ENCODE measurements at places on chromosomes 1 and 21. TPM values are rescaled to one million over a fixed set of nuclear protein-coding genes. Genes with fewer than 3 reads are reported as not detected.
A peak's percentile ranks its signal among the peaks of the same experiment; 100 is the strongest.

The DPH5 gene
- polyA plus RNA-seq, result 48.9 TPM

The VPS26C gene
- 43.2 TPM for polyA plus RNA-seq

The CFHR4 gene
- not detected for polyA plus RNA-seq

The CSF3R gene
- polyA plus RNA-seq, result 4.1 TPM

The S100A5 gene
- polyA plus RNA-seq, result 0.76 TPM

The OR10Z1 gene
- polyA plus RNA-seq, result 0.10 TPM

The LCA5L gene
- polyA plus RNA-seq, result 6.3 TPM

The F3 gene
- 44.9 TPM for polyA plus RNA-seq

The PPIAL4G gene
- 0.08 TPM for polyA plus RNA-seq

The MCOLN3 gene
- polyA plus RNA-seq, result 6.0 TPM

- DNase-seq, result no peak
These were observed 109.9 kb downstream of the KIAA0319L start for GRCh38 chr1:35447278-35447677.

GRCh38 chr21:44947111-44947929 lies 7.5 kb downstream of the SLX9 start:
- DNase-seq, result no peak

DNA sequence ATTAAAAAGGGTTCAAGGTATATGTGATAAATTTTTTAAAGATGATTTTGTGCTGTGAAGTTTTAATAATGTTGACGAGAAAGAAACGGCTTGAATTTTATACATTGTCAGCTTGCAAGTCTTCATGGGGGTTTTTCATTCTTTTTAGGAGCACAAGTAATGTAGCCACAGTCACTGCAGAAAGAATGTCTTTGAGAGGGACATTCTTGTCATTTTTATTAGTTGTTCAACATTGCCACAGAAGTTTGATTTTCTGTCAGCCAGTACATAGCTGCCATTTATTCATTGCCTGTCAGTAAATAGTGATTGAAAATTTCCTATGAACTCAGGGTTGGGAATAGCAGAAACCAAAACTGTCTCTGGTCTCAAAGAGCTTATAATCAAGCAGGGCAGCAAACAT lies 156.3 kb downstream of the DHRS3 start:
- DNase-seq, result no peak

- no peak for DNase-seq
These were observed 16.3 kb downstream of the LYPLAL1 start for GRCh38 chr1:219189952-219190351.

DNA sequence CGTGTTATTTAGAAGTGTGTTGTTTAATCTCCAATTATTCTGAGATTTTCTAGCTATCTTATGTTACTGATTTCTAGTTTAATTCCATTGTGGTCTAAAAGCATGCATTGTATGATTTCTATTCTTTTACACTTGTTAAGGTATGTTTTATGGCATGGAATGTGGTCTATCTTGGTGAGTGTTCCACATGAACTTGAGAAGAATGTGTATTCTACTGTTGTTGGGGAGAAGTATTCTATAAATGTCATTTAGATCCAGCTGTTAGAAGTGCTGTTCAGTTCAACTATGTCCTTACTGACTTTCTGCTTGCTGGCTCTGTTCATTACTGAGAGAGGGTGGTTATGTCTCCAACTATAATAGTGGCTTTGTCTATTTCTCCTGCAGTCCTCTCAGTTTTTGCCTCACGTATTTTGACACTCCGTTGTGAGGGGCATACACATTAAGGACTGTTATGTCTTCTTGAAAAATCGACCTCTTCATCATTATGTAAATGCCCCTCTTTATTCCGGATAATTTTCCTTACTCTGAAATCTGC lies 12.0 kb upstream of the PLA2G5 start:
- no peak for DNase-seq

DNA sequence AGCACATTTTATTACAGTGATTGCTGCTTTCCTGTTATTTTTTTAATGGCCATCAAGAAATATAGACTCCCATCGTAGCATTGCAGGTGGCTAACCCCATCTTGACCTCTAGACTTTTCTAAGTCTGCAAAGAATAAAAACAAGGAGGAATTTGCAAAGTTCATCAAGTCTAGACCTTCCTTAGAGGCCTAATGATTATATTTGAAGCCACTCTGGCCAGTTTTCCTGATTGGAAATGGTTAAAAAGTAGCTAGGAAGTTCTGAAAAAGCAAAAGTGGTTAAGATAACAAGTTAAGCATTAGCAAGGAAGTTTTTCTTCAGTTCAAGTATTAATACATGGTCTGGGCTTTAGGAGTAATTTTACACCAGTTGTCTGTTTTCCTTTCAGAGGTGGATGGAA lies 16.7 kb upstream of the KCNJ15 start:
- DNase-seq, result no peak

GRCh38 chr1:205739348-205740160 lies 10.4 kb downstream of the NUCKS1 start:
- DNase-seq, result no peak

DNA sequence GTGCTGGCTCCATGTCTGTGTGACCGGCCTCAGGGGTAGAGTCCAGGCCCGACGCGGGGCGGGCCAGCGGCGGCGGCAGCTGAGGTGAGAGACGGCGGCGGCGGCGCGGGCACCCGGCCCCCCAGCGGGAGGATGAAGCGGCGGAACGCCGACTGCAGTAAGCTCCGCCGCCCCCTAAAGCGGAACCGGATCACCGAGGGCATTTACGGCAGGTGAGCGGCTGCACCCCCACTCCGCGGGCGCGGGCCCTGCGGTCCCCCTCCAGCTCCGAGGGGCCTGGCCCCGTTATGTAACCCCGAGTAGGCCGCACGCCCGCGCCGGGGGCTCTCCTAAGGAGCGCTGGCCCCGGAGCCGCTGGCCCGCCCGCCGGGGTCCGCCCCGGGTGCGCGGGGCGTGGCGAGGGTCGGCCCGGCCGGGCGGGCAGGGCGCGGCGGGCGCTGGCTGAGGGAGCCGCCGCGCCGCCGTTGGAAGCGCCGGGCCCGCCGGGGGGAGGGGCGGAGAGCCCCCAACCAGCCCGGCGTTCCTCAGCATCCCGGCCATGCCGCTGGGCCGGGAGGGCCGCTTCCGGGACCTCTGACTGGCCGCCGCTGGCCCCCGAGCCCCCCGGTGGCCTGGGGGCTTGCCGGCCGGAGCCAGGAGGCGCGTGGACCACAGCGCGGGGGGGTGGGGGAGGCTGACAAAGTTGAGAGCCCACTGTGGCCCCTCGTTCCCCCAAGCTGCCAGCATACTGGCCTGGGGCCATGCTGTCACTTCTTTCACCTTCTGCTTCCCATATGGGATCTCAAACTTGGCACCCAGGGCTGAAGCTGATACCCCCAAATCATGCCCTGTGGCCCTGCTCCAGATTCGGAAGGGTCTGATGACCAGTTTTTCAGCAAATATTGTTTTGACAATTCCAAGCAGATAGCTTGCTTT lies 527 bp downstream of the MACO1 start:
- no peak for DNase-seq

GRCh38 chr1:219350172-219350931 lies 176.7 kb downstream of the LYPLAL1 start:
- no peak for DNase-seq

DNA sequence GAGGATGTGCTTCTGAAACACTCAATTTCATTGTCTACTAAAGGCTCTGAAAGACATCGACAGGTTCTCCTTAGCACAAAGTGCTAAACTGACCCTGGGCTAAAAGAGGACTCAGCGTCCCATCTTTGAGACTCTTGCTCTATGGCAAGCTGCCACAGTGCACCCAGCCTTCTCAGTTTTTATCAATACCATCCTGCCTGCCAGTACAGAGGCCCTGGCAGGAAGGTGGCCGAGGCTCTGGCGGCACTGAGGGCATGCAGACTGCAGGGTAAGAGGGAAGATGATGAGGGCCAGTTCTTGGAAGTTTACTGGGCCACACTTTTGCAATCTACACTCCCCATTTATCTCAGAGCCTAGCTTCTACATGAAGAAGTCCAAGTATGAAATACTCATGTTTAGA lies 5.3 kb downstream of the OLFML2B start:
- DNase-seq, result no peak

DNA sequence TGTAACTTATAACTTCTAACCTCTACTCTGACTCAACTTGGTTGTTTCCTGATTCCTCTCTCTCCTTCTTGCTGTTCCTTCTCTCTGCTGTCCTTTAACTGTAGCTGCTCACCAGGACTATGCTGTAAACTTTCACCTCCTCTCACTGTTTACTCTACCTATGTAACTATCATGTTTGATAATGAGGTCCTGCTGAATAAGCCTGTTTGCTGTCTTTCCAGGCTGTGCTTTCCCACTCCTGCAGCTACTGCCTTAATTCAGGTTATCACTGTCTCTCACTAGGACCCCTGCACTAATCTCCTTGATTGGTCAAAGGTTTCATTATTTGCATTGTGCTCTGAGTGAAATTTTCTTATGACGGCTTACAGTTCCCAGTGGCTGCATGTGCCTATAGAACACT lies 633.9 kb upstream of the PTBP2 start:
- no peak for DNase-seq

- no peak for DNase-seq
These were observed 6.2 kb upstream of the ZRANB2 start for GRCh38 chr1:71087060-71087459.

DNA sequence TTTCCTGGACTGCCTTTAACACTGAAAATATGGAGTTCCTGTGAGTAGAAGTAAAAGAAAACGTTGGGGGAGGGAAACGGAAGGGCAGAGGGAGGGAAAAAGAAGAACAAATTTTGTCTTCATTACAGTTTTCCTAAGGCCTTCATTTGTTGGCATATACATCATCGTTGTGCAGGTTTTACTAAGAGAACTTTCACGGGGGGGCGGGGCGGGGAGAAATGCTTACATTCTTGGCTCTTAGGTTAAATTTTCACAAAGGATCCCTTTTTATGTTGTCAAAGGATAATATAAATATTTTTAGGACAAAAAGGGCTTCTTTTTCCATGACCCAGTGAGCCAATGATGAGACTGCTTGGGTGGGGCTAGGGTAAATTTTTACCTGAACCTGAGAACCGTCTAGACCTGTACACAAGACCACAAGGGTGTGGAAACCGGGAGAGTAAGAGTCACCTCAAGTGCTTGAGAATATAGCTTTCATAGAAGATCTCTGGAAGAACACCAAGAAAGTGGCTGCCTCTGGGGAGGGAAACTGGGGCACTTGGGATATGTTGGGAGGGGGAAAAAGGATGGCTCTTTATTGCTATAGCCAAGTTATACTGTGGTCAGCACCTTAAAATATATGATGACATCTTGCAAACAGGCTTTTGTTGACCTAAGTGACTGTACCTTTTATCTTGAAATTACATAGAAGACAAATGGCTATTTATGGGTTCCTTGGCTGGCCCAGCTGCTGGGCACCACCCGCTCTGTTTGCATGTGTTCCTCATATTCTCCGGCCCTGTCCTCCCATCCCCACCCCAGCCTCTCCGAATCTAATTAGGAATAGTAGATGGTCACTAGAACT lies 2.0 kb upstream of the UTP25 start:
- no peak for DNase-seq

- no peak for DNase-seq
These were observed 42.5 kb upstream of the IL10 start for GRCh38 chr1:206814716-206815341.

DNA sequence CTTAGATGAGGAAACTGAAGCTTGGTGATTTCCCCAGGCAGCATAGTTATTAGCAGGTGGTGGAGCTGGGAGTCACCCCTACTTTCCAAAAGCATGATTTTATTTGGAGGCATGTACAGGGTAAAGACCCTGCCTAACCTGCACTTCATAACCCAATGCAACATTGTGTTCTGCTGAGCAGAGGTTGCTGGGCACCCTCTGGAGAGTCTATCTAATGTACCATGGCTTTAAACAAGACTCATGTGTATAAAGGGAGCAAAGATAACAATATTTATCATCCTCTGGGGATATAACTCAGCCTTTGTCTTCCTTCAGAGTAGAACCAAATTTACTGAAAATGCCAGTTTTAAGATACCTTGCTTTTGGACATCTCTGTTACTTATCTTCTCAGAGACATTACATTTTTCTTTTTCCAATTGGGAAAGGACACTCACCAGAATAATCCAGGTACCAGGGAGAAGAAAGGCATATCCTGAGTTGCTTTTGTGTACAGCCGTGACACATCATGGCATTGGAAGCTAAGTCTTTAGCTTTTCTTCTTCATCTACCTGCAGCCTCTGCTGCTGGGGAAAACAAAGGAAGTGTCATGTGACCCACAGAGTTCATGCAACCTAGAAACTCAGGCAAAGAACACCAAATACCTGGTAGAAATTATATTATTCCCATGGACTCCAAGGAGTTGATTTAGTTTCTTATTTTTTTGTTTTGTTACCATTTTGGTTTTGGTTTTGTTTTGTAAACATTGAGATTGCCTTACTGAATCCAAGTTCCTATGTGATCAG lies 39.6 kb downstream of the ELAVL4 start:
- DNase-seq, result no peak

- no peak for DNase-seq
These were observed 166.0 kb downstream of the DISC1 start for GRCh38 chr1:231792634-231793033.

- no peak for DNase-seq
These were observed 1.9 kb upstream of the TRABD2B start for GRCh38 chr1:47999097-47999496.

DNA sequence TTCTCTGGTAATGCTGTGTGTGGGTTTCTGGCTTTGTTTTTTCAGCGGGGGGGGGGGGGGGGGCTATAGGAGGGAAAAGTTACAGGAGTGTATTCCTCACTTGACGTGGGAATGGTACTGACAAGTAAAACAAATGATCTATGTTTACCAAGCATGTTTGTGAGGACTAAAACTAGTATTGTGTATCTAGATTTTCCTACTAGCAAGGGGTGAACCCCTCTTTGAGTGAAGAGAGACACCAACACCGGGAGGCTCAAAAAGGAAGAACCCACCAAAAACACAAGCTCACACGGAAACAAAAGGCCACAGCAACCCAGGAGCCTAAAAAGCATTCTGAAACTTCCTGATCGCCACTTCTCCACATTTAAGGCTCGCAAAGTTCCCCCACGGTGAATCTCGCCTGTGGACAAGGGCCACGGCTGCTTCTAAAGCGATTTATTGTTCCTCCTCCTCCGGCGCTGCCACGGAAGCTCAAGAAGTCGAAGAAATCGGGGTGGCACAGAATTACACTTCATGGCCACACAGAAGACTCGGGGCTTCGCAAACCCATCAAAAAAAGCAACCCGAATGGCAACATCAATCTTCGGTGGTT lies 703 bp downstream of the PUM1 start:
- peak; percentile 62 for DNase-seq

DNA sequence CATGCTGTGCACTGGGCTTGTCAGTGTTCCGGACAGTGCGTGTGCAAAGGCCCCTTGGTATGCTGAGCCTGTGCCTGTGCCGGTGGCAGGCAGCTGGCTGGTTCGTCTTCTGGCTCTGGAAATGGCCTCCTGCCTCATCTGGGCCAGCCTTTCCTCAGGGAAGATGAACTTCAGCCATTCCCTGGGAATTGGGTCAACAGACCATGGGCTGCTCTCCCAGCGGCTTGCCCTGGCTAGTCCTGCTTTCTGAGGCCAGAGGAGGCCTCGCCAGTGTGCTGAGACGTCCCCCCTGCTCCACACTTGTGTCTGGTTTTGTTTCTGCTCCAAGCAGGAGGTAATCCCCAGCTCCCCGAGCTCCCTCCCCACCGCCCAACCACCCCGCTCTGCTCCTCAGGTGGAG lies 32.6 kb upstream of the RD3 start:
- no peak for DNase-seq

Measured in left renal cortex interstitium (tissue), 4 donors.